Astrocyte of the spinal cord (primary cell): ENCODE measurements at places on chromosomes 12 and 14.

DNA sequence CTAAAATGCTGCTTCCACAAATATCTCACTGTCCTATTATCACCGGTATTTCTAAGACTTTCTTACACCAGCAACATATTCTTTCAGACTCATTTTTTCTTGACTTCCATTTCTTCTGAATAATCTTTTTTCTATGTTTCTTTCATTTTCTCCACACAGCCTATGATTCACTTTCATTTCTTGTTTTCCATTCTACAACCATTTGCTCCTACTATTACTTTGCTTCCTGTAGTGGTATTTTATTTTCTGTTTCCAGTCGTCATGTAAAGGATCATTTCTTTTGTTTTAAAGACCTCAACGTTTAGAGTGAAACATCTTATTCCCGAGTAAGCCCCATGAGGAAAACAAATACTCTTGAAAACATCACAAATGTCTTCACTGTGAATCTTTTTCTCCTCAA, 182.2 kb upstream of the MDGA2 start:
- DNase-seq: no peak

DNA sequence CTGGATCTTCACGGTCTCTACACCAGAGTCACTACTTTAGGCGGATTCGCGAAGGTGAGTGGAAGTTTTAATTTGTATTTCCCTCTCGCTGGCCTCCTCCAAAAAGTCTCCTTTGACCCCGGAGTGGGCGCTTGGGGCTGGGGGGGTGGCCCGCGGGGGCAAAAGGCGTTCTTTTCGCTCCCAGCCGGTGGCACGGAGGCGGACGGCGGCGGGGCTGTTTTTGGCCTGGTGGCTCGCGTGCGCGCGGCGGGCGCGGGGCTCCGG, 510 bp downstream of the ARID2 start:
- DNase-seq: no peak

GRCh38 chr12:6768990-6769389, 2.8 kb downstream of the PTMS start:
- peak; percentile 39 for DNase-seq

- peak; percentile 85 for DNase-seq
Observed at GRCh38 chr12:93819050-93819491, 141.9 kb downstream of the CRADD start.

DNA sequence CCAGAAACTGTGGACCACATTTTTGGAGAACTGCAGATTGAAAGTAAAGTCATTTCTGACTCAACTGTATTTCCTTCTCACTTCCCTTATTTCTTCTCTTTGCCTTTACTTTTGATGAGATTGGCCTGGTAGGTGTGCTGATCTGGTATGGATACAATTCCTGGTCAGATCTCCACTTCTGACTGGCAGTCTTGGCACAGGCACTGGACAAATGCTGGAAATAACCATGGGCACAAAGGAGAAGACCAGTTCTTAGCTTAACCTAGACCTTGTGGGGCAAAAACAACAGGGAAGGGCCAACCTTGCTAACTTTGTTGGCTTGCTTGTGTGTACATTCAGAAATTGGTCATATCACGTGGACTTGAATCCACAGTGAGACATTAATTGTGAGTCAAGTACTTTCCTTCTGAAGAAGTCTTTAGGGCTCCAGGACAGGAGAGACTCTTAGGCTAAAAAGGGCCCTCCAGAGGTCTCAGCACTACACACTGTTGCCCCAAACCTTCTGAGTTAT, 75.0 kb downstream of the DIP2B start:
- peak; percentile 27 for DNase-seq

- no peak for DNase-seq
Observed at GRCh38 chr12:64665514-64665913, 55.2 kb downstream of the RASSF3 start.

DNA sequence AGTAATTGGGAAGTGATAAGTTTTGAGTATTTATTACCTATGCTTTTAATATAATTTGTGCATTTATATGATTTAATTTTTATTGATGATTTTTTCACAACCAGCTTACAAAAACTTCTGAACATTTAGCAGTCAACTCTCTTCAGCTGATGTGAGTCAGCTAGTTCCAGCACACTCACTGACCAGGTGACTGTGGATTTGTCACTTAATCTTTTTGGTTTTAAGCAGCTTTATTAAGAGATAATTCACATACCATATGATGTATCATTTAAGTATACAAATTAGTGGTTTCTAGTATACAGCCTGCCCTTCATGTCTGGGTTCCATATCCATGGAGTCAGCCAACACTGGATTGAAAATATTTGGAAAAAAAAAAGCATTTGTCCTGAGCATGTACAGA, 103.5 kb downstream of the SYNE2 start:
- no peak for DNase-seq

DNA sequence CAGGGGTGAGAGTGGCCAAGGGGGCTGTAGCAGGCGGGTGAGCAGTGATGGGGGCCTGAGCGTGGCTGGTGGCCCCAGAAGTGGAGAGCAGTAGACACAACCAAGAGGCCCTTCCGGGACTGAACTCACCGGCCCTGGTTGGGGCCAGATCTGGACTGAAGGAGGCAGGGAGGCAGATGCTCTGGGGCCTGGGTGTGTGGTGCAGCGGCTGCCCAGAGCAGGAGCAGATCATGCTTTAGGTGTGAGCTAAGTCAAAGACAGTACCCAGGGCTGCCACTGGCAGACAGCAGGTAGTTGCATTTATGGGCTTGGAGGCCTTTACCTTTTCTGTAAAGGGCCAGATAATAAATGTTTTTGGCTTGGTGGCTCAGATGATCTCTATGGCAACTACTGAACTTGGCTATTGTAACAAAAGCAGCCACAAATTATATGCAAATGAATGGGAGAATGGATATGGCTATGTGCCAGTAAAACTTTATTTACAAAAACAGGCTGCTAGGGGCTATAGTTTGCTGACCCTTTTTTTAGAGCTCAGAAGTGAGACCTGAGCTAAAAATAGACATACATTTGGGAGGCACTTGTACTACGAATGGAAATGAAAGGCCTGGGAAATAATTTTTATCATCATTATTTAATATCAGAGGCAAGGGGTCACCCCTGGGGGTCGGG, 25.6 kb downstream of the SETD1B start:
- DNase-seq: no peak

DNA sequence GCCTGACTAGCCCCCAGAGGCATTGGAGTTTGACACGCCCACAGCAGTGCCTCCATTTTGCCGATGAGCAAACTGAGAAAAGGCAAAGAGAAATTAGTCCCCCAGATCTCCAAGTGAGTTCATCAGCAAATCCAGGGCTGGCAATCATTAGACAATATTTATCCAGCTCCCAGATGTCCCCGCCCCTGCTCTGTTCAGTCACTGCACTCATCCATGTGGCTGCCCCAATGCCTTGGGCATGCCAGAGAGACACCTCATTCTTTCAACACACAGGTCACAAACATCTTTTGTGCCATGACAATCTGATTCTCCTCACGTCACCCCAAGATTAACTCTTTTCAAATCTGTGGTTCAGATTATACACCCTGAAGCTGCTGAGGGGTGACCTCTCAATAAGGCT, 43.5 kb downstream of the DPF3 start:
- no peak for DNase-seq

DNA sequence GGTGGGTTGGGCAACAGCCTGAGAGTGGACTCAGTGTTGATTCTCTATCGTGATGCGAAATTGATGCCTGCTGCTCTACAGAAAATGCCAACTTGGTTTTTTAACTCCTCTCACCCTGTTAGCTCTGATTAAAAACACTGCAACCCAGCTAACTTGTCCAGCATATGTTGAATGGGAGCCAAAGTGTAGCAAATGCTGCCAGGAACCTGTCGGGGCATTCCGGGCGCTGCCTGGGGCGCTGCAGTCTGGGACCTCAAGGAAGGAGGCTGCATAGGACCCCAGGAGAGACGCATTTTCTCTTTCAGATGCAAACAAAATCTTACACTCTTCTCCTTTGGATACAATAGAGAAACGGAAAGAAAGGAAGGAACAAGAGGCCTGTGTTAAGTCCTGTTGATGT, 3.9 kb downstream of the B3GNT4 start:
- DNase-seq: no peak

DNA sequence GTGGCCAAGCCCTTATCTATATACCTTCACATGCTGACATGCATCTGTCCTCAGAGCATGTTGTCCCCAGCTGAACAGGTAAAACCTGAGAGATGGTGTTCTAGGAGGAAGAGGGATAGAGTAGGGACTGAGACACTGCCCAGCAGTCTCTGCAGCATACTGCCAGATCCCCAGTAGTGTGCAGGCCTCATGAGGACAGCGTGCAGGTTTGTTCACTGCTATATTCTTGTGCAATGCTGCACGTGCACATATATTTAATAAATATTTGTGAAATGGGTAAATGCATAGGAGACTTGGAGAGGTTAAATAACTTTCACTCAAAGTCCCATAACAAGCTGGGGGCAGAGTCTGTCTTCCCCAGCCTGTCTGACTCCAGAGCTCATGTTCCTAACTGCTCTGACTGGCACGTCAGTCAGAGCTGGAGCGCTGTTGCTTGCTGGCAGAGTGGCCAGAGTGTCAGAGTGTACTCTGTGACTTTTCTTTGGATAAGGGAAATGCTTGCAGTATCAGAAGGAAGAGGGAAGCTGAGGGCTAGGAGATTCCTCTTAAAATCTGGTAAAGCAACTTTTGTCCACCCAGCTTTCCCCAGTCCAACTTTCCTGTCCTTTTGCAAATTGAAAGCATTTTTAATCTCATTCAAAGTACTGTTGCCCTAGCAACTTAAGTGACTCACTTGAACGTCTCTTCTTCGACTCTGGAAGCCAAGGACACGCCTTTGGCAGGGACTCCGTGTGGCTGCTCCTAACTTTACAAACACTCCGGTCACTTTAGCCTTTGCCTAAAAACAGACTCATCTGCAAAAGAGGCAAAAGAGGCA, 14.9 kb upstream of the POLR3B start:
- DNase-seq: peak; percentile 72
